Activated T-helper 1 cell treated with anti-CD3 and anti-CD28 coated beads, Interleukin-12 subunit alpha, Interleukin-12 subunit beta, Interleukin-2, Interleukin-4 antibody, amounts not matched to agents 30 ng/mL and 10 ng/mL and 1 ng/mL, durations not matched to agents 14 hours and 24 hours and 36 hours (primary cell): ENCODE measurements at places on chromosomes 2 and 18. TPM values are rescaled to one million over a fixed set of nuclear protein-coding genes. Genes with fewer than 3 reads are reported as not detected.

The UGT1A9 gene
- not detected in 2 replicates for total RNA-seq

The FRZB gene
- not detected in 2 replicates for total RNA-seq

The SCYGR4 gene
- not detected in 2 replicates for total RNA-seq

The OTOS gene
- total RNA-seq: not detected in 2 replicates

The REG1B gene
- total RNA-seq: not detected in 2 replicates

The SPP2 gene
- total RNA-seq: not detected in 2 replicates

The SPDYA gene
- total RNA-seq: 1.1 and 1.7 TPM in 2 replicates

The CNGA3 gene
- not detected in 2 replicates for total RNA-seq

The VWA3B gene
- total RNA-seq: not detected in 2 replicates

The RNU2-63P gene
- 28.5 and 32.9 TPM in 2 replicates for total RNA-seq

The REEP1 gene
- 0.26 and 0.81 TPM in 2 replicates for total RNA-seq

The DES gene
- total RNA-seq: not detected in 2 replicates

The DNMT3A gene
- total RNA-seq: 101 and 105 TPM in 2 replicates

The SLC16A14 gene
- total RNA-seq: 3.1 and 3.3 TPM in 2 replicates

The SERPINB2 gene
- not detected in 2 replicates for total RNA-seq

The GLI2 gene
- total RNA-seq: 0.32 and 0.62 TPM in 2 replicates

The INHA gene
- not detected in 2 replicates for total RNA-seq

The INPP5D gene
- total RNA-seq: 60.9 and 61.2 TPM in 2 replicates

The FAM210A gene
- total RNA-seq: 27.7 and 29.5 TPM in 2 replicates

The FAM161A gene
- 3.6 and 3.7 TPM in 2 replicates for total RNA-seq

The LONRF2 gene
- 0.23 and 0.32 TPM in 2 replicates for total RNA-seq

The REG3G gene
- not detected in 2 replicates for total RNA-seq

The MAP3K19 gene
- total RNA-seq: not detected in 2 replicates

The CAVIN2 gene
- not detected in 2 replicates for total RNA-seq

The MAPK4 gene
- total RNA-seq: not detected in 2 replicates

The SLC38A11 gene
- not detected in 2 replicates for total RNA-seq

The GPAT2 gene
- total RNA-seq: 18.4 and 18.7 TPM in 2 replicates

The ALPI gene
- total RNA-seq: not detected in 2 replicates

The MC4R gene
- total RNA-seq: not detected in 2 replicates

The RBM45 gene
- total RNA-seq: 18.6 and 21.9 TPM in 2 replicates

The ITGB6 gene
- not detected in 2 replicates for total RNA-seq

The TOGARAM2 gene
- 5.8 and 6.0 TPM in 2 replicates for total RNA-seq

The PPP1R1C gene
- total RNA-seq: not detected in 2 replicates

The PMAIP1 gene
- 57.2 and 59.5 TPM in 2 replicates for total RNA-seq

The AGBL5 gene
- total RNA-seq: 12.3 and 13.8 TPM in 2 replicates

The SLC9A2 gene
- total RNA-seq: not detected in 2 replicates

The LYG2 gene
- total RNA-seq: not detected in 2 replicates

The CD207 gene
- not detected in 2 replicates for total RNA-seq

The DCDC2C gene
- not detected in 2 replicates for total RNA-seq

The TRABD2A gene
- 62.1 and 62.2 TPM in 2 replicates for total RNA-seq

The AQP12A gene
- total RNA-seq: not detected in 2 replicates

The SLC5A7 gene
- total RNA-seq: not detected in 2 replicates

The ADD2 gene
- 6.9 and 9.0 TPM in 2 replicates for total RNA-seq

The HOXD4 gene
- not detected in 2 replicates for total RNA-seq

The IHH gene
- not detected in 2 replicates for total RNA-seq

The MTLN gene
- total RNA-seq: 73.5 and 79.6 TPM in 2 replicates

The GPR39 gene
- not detected in 2 replicates for total RNA-seq
